ENCODE measurements at places on chromosomes 12 and 14.

- no peak for DNase-seq
Observed at GRCh38 chr14:58131386-58131785, 20.6 kb downstream of the ARMH4 start.

GRCh38 chr12:116934908-116935705, 24.4 kb downstream of the FBXW8 start:
- DNase-seq, result no peak

GRCh38 chr14:23301969-23302289, 730 bp downstream of the PPP1R3E start:
- no peak for DNase-seq

DNA sequence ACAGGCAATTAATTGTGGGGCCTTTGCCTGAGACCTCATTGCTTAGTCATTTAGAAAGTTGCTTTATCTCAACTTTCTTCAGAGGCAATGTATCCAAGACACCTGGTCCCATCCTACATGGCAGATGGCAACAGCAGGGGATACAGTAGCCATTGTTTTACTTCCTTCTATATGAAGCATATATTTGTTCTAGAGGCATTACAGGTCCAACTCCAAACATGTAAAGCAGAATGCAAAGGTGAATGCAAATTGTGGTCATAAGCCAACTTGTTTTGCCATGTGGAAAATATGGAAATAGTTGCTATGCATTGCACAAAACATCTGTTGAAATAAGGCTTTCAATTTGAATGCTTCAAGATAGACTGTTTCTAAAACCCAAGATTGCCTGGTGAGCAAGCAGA, 109.8 kb upstream of the BCAT1 start:
- DNase-seq, result no peak

GRCh38 chr12:20492251-20492760, 124.0 kb downstream of the PDE3A start:
- DNase-seq, result no peak

- DNase-seq, result no peak
Observed at GRCh38 chr14:64808449-64808848, 71.3 kb downstream of the SPTB start.

DNA sequence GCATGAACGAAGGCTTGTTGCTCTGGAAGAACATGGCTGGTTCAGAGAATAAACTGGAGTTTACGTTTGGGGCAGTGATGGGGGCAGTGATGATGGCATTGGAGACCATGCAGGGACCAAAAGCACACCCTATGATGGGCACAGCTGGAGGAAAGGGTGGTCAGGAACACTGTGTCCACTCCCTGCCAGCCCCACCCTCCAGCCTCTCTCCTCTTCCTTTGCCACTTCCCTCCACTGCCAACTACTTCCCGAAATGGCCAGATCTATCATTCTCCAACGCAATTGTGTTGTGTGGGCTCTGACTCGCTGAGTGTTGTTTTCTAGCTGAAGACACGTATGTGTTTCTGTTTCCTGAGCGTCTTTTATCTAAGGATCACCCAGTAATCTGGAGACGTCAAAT, 39.3 kb upstream of the GSG1 start:
- DNase-seq, result no peak

- DNase-seq, result no peak
Observed at GRCh38 chr14:35826952-35827416, 846 bp downstream of the BRMS1L start.

DNA sequence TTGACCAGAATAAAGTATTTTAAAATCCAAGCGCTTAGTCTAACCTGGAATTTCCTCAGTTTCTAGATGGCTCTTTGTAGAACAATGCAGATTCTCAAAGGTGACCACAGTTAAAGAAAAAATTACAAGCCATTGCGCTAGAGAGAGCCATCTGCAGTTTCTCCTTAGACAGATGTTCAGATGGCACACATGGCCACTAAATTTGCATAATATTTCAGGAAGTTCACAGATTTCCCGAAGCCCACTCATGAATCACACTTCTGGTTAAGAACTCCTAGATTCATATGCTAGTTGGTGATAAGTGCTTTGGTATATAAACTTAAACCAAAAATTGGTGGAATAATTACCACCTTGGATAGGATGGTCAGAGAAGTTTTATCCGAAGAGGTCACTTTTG, 749 bp downstream of the AKAP3 start:
- no peak for DNase-seq

GRCh38 chr12:21341769-21342168, 7.1 kb upstream of the SLCO1A2 start:
- DNase-seq, result no peak

DNA sequence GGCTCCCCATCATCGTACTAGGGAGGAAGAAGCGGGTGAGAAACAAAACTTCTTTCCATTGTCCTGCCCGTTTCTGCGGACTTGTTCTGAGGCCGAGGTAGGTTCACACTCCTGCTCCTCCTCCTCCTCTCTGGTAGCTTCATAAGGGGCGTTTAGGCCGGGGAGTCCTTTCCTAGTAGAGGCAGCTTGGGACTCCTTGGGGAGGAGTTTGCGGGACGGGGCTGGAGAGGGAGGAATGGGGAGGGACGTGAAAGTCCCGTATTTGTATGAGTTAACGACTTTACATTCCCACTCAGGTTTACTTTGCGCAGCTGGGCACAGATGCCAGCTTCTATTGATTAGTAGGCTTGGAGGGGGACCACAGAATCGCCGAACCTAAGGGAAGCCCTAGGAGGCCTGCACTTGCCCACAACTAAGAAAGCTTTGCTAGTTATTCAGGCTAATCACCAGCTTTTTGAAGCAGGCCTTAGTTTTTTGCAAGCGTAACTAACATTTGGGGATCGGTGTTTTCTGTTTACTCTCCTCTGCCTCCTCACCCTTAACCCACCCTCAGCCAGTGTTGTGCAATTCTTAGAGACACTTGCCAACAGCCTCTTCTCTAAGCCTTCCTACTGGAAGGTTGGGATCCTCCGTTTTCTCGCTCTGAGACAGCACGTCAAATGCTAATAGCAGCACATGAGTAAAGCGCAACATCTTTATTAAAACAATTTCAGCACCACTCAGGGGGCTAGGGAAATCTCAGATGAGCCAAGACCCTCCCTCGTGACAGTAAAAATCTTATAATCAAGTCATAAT, 499 bp downstream of the RNASE4 start:
- no peak for DNase-seq

- no peak for DNase-seq
Observed at GRCh38 chr14:100313464-100314230, 7.4 kb upstream of the SLC25A29 start.

DNA sequence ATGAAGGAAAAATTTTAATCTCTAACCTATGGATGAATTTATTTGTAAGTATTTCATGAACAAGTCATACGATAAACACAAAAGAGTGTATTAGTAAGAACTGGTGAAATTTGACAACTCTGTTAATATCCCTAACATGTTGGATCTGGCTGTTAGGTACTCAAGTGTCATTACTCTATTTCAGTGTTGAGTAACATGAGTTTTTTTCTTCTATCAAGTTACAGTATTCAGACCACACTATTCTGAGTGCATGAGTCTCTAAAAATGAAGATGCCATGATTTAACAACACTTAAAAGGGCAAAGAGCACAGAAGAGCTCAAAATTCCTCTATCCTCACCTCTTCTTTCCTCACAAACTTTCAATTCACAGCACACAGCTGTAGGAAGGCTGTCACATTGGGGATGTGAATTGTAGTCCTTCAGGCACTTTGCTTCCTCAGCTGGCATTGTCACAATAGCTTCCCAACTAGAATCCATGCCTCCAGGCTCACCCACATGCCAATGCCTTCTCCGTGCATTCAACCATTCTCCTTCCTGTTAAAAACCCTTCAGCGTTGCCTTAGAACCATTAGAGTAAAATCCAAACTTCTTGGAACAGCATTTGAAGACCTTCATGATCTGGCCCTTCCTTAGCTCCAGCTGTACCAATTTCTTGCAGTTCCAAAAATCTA, 73.7 kb upstream of the DBX2 start:
- DNase-seq, result no peak

- no peak for DNase-seq
Observed at GRCh38 chr12:106333756-106334155, 23.8 kb upstream of the POLR3B start.

DNA sequence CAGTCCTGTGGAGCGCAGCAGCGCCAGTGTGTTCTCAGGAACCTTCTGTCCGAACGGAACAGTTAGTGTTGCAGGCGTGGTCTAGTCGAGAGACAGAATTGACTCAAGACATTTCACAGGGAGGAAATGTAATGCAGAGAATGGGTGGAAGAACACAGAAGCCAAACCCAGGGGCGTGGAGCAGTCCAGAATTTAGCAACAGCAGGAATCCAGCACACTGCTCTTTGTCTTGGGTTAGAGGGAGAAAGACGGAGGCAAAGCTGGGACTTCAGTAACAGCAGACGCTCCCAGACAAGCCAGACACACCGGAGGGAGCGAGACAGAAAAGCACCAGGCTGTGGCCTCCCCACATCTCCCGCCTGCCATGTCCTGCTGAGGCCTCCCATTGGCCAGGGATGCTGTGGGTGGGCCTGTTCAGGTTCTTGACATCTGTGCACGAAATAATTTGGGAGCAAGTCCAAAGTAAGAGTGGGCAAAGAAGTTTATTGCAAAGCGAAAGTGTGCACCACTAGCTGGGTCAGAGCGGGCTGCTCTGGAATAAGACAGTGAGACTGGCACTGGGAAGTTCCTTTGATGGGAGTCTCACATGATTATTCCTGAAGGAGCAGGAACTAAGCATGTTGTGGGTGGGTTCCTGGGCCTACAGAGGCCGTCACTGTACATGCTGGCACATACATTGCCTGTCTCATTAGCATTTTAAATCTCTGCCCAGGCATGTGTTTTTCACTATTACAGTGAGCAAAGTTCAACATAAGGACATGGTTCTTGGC, 339.3 kb upstream of the SFSWAP start:
- DNase-seq, result no peak

- no peak for DNase-seq
Observed at GRCh38 chr12:116026346-116026745, 251.1 kb downstream of the MED13L start.
